ENCODE measurements at places on chromosomes 6 and 20. TPM values are rescaled to one million over a fixed set of nuclear protein-coding genes. Genes with fewer than 3 reads are reported as not detected.

GRCh38 chr6:51613558-51613957 is 473.9 kb downstream of the PKHD1 start:
- no peak for DNase-seq
- H3K36me3 ChIP-seq = no peaks in the 10 kb centered on the region
- H3K4me3 ChIP-seq = no peak overlapping the region
- H3K4me1 ChIP-seq = no peaks in the 10 kb centered on the region
- no peaks in the 10 kb centered on the region for H3K27me3 ChIP-seq
- H3K27ac ChIP-seq = no peak overlapping the region

PACSIN1 gene
- total RNA-seq = 0.18 TPM

DPPA5 gene
- not detected for total RNA-seq

TMEM244 gene
- not detected for total RNA-seq

- no peak overlapping the region for H3K27ac ChIP-seq
- DNase-seq = no peak
- no peaks in the 10 kb centered on the region for H3K36me3 ChIP-seq
- no peak overlapping the region for H3K4me3 ChIP-seq
- H3K27me3 ChIP-seq = no peaks in the 10 kb centered on the region
- H3K4me1 ChIP-seq = no peaks in the 10 kb centered on the region
Measured at GRCh38 chr20:47682028-47682783, 103.1 kb downstream of the SULF2 start.

- H3K4me1 ChIP-seq = no peaks in the 10 kb centered on the region
- no peak for DNase-seq
- H3K27ac ChIP-seq = no peak overlapping the region
- no peaks in the 10 kb centered on the region for H3K36me3 ChIP-seq
- peaks cover 7% of the 10 kb centered on the region for H3K27me3 ChIP-seq
Measured at GRCh38 chr6:165884813-165885765, 222.0 kb upstream of the PDE10A start.

GRCh38 chr6:108748055-108748454 is 100.2 kb upstream of the ARMC2 start:
- no peaks in the 10 kb centered on the region for H3K4me1 ChIP-seq
- no peak overlapping the region for H3K27ac ChIP-seq
- H3K27me3 ChIP-seq = peaks cover 38% of the 10 kb centered on the region

SLCO4A1 gene
- 167 TPM for total RNA-seq

MEP1A gene
- not detected for total RNA-seq

DNA sequence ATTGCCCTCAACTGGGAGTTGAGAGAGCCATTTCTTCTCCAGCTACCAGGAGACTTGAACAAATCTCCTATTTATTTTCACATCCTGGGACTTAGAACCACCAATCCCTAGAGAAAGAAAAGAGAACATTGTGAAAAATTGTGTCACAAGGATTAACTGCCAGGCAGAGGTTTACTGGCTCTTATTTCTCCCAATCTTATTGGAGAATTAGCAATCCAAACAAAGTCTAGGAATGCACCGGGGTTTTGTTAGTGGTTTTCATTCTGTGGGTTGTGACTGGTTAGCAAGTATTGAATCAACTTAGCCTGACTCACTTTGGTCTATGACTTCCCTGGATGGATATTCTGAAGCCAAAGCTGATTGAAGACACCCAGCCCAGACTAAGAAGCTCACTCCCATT is 21.2 kb upstream of the ENPP5 start:
- H3K27me3 ChIP-seq = peaks cover 3% of the 10 kb centered on the region
- no peaks in the 10 kb centered on the region for H3K36me3 ChIP-seq
- H3K27ac ChIP-seq = no peak overlapping the region
- H3K4me1 ChIP-seq = no peaks in the 10 kb centered on the region

DNA sequence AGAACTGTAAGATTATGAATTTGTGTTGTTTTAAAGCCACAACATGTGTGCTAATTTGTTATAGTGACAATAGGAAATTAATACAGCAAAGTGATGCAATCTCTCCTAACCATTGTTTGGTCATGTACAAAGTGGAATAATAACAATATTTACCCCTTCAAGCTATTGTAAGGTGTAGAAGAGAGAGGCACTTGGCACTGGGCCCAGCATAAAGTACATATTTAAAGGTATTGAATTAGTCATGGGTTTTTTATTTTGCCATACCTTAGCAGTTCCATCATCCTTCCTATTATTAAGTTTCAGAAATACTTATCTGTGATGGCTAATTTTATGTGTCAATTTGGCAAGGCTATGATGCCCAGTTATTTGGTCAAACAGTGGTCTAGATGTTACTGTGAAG is 322.4 kb upstream of the TSHZ2 start:
- H3K27me3 ChIP-seq = no peaks in the 10 kb centered on the region
- no peaks in the 10 kb centered on the region for H3K36me3 ChIP-seq
- no peak overlapping the region for H3K27ac ChIP-seq

All from Panc1 (cell line).